ENCODE measurements at places on chromosomes 12 and 14.

DNA sequence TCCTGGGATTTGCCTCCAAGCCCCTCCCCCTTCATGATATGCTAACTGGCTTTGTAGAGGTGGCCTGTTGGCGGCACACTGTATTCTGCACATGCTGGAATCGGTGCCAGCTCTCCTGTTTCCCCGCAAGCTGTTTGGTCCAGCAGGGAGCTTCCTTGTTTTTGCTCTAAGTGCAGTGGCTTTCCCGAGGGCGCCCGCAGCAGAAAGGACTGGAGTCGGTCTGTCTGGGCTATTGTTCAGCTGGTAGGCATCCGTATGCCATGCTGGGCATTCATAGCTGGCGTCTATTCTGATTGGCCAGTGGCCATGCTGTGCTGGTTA, 88.9 kb upstream of the MED13L start:
- H3K4me3 ChIP-seq, result no peak overlapping the region
- H3K4me1 ChIP-seq, result peaks cover 10% of the 10 kb centered on the region
- DNase-seq, result peak; percentile 76
- H3K27ac ChIP-seq, result no peak overlapping the region
- H3K27me3 ChIP-seq, result no peaks in the 10 kb centered on the region

DNA sequence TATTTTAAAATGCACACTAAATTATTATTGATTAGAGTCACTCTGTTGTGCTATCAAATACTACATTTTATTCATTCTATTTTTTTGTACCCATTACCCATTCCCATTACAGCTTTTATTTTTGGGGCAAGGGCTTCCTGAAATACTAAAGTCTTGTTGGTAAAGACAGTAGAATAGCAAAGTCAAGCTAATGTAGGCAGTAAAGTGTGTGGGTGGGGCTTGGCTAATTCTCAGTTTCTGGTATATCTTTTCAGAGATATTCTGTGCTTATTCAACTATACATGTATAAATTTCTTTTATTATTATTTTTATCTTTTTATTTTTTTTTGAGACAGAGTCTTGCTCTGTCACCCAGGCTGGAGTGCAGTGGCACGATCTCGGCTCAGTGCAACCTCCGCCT, 22.3 kb upstream of the PHC1 start:
- no peak overlapping the region for H3K4me3 ChIP-seq
- no peaks in the 10 kb centered on the region for H3K4me1 ChIP-seq
- H3K36me3 ChIP-seq, result no peaks in the 10 kb centered on the region
- no peak for DNase-seq

- no peaks in the 10 kb centered on the region for H3K27me3 ChIP-seq
- DNase-seq, result no peak
- no peak overlapping the region for H3K4me3 ChIP-seq
- no peak overlapping the region for H3K27ac ChIP-seq
- no peaks in the 10 kb centered on the region for H3K36me3 ChIP-seq
Observed at GRCh38 chr14:106843386-106843785, 1317.0 kb downstream of the TMEM121 start.

DNA sequence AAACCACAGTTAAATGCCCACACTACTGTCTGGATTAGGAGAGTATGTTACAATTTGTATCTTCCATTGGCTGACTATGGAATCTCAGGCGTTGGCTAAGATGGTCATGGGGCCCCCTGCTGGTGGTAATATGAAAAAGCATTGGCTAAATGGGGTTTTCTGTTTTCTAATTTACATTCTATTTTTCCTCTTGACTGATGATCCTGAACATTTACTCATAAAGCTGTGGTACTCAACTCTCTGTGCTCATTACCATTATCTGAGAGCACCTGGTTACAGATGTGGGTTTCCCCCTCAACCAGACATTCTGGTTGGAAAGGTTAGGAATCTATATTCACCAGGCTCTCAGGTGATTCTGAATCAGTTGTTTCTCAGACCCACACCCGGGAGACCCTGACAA, 64.8 kb downstream of the WSCD2 start:
- H3K27me3 ChIP-seq, result no peaks in the 10 kb centered on the region
- no peak for DNase-seq
- H3K4me3 ChIP-seq, result no peak overlapping the region
- peaks cover 5% of the 10 kb centered on the region for H3K36me3 ChIP-seq
- H3K27ac ChIP-seq, result no peak overlapping the region

DNA sequence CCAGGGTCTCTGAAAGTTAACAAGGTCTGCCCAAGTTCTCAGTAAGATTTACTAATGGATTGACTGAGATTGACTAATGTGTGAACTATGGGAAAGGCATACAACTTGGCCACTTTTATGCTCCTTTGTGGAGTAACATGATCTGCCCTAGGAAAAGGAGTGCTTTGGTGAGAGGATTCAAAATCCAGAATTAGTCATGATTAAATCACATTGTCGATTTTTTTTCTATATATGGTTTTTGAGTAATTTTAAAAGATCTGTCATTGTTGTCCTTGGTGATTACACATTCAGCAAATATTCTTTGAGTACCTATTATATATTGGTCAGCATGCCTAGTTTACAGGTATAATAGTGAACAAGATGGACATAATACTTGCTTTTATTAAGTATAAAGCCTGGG, 147.7 kb upstream of the SYT10 start:
- no peak overlapping the region for H3K27ac ChIP-seq
- no peaks in the 10 kb centered on the region for H3K36me3 ChIP-seq
- no peaks in the 10 kb centered on the region for H3K27me3 ChIP-seq
- DNase-seq, result no peak
- no peak overlapping the region for H3K4me3 ChIP-seq

- peaks cover 47% of the 10 kb centered on the region for H3K4me1 ChIP-seq
- H3K27me3 ChIP-seq, result peaks cover 4% of the 10 kb centered on the region
- H3K27ac ChIP-seq, result no peak overlapping the region
Observed at GRCh38 chr14:24432259-24433131, 2.7 kb downstream of the KHNYN start.

DNA sequence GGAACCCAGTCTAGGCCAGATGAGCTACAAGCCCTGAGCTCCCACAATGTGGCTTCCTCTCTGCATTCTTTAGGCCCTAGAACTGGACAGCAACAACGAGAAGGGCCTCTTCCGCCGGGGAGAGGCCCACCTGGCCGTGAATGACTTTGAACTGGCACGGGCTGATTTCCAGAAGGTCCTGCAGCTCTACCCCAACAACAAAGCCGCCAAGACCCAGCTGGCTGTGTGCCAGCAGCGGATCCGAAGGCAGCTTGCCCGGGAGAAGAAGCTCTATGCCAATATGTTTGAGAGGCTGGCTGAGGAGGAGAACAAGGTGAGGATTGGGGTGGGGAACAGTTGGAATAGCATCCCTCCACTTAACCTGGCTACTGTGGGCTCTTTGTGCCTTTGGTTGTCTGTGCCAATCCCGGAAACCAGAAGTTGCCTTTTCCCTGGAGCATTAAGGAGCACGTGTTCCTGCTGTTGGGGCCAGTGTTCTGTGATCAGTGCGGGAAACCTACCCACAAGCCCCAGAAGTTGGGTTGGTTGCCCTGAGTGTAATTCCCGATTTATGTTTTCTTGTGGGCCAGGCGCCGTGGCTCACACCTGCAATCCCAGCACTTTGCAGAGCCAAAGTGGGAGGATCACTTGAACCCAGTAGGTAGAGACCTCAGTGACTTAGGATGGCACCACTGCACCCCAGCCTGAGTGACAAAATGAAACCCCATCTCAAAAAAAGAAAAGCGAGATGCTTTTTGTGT, 6.4 kb downstream of the FKBP4 start:
- H3K27ac ChIP-seq, result no peak overlapping the region
- peaks cover 72% of the 10 kb centered on the region for H3K36me3 ChIP-seq
- no peak overlapping the region for H3K4me3 ChIP-seq
- H3K27me3 ChIP-seq, result no peaks in the 10 kb centered on the region
- no peak for DNase-seq

- no peaks in the 10 kb centered on the region for H3K27me3 ChIP-seq
- H3K36me3 ChIP-seq, result no peaks in the 10 kb centered on the region
- no peak overlapping the region for H3K27ac ChIP-seq
Observed at GRCh38 chr14:42299692-42300091, 693.0 kb downstream of the LRFN5 start.

DNA sequence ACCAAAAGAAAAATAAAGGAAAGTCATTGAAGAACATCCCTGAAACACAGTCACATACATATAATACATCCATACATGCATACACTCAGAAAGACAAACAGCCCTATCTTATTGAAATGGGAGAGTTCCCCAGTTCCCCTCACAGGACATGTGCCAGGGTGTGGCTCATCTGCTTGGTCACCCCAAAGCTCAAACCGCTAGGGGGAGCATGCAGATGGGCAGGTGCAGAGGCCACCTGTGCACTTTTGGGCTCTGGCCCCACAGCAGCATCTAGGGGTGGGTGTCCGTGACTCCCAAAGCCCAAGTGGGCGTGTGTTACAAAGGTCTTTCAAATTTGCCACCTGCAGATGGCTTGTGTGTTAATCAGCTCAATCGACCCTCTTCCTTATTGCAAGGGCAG, 75.2 kb downstream of the CMAS start:
- no peak overlapping the region for H3K4me3 ChIP-seq
- DNase-seq, result no peak
- H3K27me3 ChIP-seq, result no peaks in the 10 kb centered on the region
- no peak overlapping the region for H3K27ac ChIP-seq
- no peaks in the 10 kb centered on the region for H3K4me1 ChIP-seq

DNA sequence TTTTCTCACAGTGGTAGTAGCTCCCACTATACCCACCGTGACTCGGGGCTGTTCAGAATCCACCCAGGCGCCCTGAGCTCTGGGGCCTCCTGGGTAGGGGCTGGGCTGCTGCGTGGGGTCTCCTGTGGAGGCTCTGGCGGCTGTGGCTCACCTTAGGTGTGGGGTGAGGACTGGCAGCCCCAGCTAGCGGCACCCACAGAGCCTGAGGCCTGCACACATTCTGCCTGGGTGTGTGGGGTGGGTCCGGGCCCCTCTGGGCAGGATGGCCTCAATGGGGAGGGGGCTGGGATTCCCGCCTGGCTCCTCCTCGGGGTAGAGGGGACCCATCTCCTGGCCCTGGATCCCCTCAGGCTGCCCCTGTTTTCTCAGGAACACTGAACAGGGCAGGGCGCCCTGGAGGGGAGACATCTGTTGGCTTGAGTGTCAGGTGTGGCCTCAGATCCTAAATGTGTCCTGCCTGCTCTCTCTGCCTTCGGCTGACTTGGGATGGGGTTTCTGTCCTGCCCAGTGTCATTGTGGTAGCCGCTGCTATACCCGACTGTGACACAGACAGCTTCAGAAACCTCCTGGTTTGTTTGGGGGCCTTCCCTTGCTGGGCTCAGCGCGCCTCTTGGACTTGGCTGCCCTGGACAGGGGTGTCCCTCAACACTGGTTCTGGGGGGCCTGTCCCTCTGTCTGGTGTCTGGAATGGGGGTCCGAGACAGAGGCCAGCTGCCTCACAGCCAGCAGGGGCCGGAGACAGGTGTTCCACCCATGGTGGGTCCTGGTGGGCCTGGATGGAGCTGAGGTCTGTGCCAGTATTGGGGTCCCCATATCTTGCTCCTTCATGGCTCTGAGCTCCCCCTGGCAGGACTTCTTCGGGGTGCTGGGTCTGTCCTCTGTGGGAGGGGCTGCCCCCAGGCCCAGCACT, 354.9 kb downstream of the TMEM121 start:
- no peak for DNase-seq
- H3K4me1 ChIP-seq, result no peaks in the 10 kb centered on the region
- no peak overlapping the region for H3K4me3 ChIP-seq
- H3K36me3 ChIP-seq, result no peaks in the 10 kb centered on the region
- H3K27me3 ChIP-seq, result no peaks in the 10 kb centered on the region

DNA sequence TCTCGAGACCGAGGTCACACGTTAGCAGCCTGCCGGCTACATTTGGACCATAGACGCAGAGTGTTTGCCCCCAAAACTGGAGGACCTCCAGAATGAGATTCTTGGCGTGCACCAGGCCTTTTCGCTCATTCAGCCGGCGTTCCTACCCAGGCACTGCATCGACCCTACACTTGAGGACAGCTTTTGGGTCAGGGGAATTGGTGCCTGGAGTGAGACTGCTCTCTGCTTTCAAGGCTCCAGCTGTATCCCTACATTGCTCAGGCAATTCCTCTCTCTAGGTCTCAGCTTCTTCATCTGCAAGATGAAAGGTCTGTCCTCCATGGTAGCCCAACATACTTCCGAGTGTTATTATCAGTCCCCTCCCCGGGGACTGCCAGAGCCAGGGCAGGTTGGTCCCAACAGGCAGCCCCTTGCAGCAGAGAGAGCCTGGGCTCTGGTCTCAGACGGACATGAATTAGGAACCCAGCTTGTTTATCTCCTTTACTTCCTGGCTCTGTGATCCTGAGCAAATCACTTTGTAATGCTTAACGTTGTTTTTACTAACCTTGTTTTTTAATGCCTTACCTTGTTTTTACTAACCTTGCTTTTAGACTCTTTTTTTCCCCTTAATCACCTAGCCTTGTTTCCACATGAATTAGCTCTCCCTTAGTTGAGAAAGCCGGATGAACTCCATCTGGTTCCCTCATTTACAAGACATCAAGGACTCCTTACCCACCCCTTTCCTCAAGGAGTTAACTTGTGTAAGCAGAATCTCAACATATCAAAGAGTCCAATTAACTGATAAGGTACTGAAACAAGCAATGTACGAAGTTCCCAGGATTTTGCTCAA, 892 bp downstream of the TCHP start:
- H3K4me1 ChIP-seq, result peaks cover 19% of the 10 kb centered on the region
- no peak for DNase-seq
- H3K27me3 ChIP-seq, result no peaks in the 10 kb centered on the region
- H3K36me3 ChIP-seq, result peaks cover 26% of the 10 kb centered on the region

DNA sequence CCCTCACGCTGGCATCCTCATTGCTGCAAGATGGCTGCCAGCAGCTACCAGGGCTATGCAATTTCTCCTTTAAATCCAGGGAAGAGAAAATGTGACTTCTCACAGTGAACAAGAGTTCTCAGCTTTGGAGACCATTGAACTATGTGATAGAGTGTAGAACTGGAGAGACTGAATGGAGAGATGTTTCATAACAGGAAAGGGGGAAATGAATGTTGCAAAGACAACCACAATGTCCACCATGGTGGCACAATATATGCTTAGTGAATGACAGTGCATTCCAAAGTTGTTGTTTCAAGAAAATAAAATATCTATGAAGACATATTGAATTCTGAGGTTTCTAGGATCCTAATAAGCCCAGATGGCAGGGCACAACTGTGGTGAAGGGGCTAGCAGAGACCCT, 13.2 kb upstream of the COCH start:
- no peak overlapping the region for H3K4me3 ChIP-seq
- H3K4me1 ChIP-seq, result no peaks in the 10 kb centered on the region
- DNase-seq, result no peak
- no peak overlapping the region for H3K27ac ChIP-seq
- no peaks in the 10 kb centered on the region for H3K36me3 ChIP-seq

DNA sequence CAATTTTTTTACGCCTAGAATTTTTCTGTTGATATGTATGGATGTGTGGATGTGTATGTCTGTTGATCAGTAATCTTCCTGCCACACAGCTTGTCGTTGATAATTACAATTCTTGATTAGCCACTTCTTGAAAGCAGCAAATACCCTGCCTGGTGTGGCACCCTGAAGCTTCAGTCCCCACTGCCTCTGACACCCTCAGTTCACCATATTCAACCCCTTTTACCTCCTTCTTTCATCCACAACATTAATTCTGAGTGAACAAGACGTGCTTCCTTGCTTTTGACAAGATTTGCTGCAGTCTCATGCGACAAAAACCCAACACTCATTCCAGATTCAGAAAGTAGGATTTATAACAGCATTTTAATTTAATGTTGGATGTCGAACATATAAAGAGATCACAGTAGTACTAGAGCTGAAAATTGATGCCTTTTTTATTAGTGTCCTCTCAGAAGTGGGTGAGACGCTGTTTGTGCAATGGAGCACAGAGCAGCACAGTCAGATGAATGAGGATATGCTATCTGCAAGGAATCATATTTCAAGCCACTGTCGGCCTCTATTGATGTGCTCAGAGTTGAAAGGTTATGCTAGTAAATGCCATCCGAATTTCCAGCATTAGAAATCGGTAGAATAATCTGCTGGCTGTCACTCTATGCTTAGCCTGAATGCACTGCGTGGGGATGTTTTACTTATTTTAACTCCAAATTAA, 383.7 kb downstream of the EGLN3 start:
- H3K4me1 ChIP-seq, result peaks cover 3% of the 10 kb centered on the region
- no peak for DNase-seq
- no peak overlapping the region for H3K4me3 ChIP-seq
